NCI-H187 treated with DMSO at 0.1 percent for 48 hours (cell line): ENCODE measurements at places on chromosomes 7 and 10.

DNA sequence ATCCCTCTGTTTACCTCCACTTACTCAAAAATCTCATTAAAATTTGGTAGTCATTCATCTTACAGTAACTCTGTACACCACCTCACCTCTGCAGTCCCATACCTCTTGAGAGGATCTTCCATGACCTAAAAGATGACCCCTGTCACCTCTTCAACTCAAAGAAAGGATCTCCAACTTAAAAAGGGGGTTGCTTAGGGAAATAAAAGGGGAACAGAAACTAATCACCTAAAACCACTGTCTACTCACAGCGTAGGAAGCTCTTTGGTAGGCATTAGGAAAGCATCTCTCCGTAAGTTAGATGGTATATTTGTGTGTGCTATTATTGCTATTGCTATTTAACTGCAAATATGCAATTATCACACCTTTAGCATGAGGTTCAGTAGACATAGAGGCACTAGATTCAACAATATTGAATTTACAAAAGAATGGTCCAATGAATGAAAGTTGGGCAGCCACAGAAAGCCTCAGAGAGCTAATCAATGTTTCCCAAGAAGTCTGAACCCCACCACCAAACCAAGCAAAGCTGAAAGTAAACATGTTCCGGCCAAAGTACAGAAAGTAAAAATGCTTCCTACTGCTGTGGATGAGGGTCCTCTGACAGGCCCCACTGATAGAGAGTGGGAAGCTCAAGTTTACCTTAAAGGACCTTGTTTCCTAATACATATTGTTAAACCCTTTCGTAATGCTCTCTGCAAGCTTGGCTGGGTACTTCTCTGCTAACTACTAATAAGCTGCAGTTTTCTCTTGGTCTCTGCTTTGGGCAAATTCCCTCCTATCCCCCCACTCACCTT is 105.8 kb downstream of the GRM8 start:
- no peak for DNase-seq

DNA sequence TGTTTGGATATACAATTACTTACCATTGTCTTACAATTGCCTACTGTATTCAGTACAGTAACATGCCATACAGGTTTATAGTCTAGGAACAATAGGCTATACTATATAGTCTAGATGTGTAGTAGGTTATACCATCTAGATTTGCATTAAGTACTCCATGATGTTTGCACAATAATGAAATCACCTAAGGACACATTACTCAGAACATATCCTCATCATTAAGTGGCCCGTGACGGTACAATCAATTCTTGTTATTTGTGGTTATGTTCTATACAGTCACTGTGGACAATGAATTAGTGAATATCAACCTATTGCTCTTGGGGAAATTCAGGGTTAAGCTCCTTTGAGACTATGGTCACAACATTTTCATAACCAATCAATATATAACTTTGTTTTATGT is 75.6 kb downstream of the MICU1 start:
- DNase-seq = no peak

- DNase-seq = no peak
Measured at GRCh38 chr10:129192344-129193128, 274.5 kb upstream of the MGMT start.

GRCh38 chr10:30002426-30003266 is 56.7 kb downstream of the JCAD start:
- DNase-seq = no peak

GRCh38 chr7:96344236-96344635 is 22.3 kb upstream of the SLC25A13 start:
- DNase-seq = no peak

GRCh38 chr7:146510088-146510680 is 393.6 kb downstream of the CNTNAP2 start:
- no peak for DNase-seq

GRCh38 chr7:7017707-7018280 is 164.6 kb upstream of the C1GALT1 start:
- no peak for DNase-seq

- no peak for DNase-seq
Measured at GRCh38 chr10:111873041-111873440, 310.5 kb downstream of the GPAM start.

- no peak for DNase-seq
Measured at GRCh38 chr10:126979311-126979710, 74.1 kb downstream of the DOCK1 start.

GRCh38 chr7:25877802-25878789 is 273.9 kb upstream of the NFE2L3 start:
- no peak for DNase-seq

DNA sequence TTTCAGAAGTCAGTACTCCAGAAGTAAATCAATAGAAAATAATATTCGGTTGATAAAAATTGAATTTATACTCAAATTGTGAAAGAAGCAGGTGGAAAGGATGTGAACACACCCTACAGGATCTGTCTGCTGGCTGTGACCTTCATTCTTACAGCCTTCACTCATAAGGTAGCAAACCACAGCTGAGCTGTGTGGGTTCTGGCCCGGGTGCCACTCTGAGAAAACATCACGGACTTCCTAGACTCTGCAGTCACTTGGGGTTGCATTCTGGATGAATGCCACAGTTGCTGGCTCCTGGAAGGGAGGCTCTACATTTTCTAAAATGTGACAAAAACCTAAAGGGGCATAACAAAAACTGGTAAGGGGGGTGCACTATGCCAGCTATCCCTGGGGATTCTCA is 36.0 kb upstream of the ABLIM1 start:
- no peak for DNase-seq

DNA sequence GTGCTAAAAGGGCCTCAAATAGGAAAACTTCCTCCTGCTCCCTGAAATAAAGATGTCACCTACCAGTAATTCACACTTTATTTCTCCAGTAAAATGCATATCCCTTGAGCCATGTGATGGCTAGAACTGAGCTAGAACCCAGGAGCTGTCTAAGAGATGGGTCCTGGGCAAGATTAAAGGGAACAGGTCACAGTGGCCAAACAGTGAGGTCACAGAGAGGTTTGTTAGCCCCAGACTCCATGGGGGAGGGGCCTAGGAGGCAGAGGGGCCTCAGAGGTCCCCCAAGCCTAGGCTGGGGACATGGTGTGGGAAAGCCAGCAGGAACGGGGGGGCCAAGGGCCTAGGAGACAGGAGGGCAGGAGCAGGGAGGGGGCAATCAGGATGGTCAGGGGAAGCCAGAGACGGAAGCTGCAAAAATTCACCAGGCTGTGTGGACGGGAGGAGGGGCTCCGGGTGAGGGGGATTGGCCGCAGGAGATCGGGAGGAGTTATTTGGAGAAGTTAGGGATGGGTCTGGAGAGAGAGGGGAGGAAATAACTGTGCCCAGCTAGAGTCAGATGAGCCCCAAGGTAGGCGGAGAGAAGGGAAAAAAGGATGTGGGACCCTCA is 3.3 kb downstream of the FBXO24 start:
- no peak for DNase-seq

DNA sequence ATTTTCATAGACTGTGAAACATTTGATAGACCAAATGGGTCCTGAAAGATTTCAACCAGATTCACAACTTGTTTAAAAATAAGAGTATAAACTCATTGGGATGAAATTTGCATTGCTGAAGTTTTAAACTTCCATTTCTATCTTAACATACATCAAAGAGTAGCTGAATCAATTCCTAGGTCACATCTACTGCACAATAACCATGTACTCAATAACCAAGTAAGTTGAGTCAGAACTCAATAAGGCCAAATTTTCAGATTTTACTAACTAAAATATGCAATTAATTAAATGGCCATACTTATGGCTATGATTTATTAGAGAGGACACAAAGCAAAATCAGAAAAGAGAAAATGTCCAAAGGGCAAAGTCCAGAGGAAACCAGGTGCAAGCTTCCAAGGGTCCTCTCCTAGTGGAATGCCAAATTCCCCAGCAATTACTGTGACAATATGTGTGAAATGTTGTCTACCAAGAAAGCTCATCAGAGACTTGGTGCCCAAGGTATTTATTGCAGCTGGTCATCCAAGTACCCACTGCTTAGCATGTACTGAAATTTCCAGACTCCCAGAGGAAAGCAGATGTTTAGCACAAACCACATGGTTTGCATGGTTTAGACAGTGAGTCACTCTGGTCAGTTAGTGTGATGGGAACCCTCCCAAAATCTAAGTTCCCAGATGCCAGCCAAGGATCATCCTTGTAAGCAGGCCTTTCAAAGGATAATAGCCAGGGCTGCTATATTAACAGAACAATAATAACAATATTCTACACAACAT is 238.9 kb downstream of the IPMK start:
- DNase-seq = no peak

DNA sequence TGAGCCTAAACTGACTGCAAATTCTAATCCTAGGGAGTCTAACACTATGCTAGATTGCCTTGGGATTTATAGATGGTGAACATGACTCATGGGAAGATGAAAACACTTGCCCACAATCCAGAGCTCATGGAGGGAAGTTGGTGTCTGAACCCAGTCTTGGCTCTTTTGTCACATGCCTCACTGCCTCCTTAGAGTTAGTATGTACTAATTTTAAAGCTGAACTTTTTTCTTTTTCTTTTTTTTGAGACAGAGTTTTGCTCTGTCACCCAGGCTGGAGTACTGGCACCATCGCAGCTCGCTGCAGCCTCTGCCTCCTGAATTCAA is 14.4 kb downstream of the MRPL32 start:
- no peak for DNase-seq

- no peak for DNase-seq
Measured at GRCh38 chr7:157375410-157375809, 38.6 kb downstream of the DNAJB6 start.

GRCh38 chr10:119396008-119396708 is 146.4 kb downstream of the RGS10 start:
- no peak for DNase-seq

GRCh38 chr7:153301936-153302335 is 542.4 kb downstream of the ACTR3B start:
- DNase-seq = no peak

DNA sequence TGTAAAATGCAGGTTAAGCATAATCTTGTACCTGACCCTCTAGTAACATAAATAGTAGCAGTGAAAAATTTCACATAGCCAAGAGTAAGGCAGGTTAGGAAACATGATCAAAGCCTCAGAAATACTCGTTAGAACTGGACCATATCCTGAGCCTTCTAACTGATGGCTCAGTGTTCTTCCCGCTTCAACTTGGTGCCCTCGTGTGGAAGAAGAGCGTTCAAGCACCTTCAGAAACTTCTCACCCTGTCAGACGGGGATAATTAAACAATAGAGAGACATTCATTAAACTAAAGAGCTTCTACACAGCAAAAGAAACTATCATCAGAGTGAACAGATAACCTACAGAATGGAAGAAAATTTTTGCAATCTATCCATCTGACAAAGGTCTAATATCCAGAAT is 124.5 kb downstream of the MYOF start:
- no peak for DNase-seq

DNA sequence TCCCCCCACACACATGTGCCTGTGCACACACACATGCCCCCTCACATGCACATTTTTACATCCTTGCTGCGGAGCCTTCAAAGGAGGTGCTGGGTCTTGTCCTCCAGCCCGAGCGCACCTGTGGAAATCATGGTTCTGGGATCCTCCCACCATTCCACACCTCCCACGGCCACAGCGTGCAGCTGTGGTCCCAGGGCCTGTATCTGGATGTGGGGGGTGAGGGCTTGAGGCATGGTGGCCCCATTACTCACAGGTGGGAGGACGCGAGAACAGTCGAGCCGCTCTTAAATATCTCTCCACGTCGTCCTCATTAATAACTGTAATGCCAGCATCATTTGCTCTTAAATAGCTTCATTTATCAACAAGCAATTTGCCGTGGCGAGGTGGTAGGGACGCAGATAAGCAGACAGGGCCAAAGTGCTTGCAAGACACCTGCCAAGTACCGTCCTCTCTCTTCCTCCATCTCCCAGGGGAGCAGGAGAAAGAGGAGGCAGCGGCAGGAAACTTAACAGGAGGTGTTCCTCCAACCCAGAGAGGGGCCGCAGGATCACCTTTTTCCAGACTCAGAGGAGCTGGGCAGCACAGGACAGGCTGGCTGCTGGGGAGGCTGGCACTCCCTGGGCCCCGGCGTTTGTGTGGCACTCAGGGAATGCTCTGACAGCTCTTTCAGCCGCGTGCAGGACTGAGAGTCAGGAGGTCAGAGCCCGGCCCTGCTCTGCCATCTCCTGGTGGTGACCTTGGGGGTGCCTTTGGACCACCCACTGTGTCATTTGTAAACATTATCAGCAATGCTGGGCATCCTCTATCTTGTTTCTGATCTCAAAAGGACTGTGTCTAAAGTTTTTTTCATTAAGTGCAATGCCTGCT is 87.4 kb downstream of the CDH23 start:
- DNase-seq = no peak

- DNase-seq = no peak
Measured at GRCh38 chr7:129559564-129559963, 52.0 kb upstream of the NRF1 start.

- DNase-seq = no peak
Measured at GRCh38 chr10:13853854-13854253, 267.1 kb downstream of the PRPF18 start.

GRCh38 chr7:6250364-6250833 is 22.0 kb downstream of the CYTH3 start:
- no peak for DNase-seq

- no peak for DNase-seq
Measured at GRCh38 chr10:26408858-26409494, 29.2 kb upstream of the APBB1IP start.

- DNase-seq = no peak
Measured at GRCh38 chr7:96311967-96312366, 9.9 kb downstream of the SLC25A13 start.

GRCh38 chr10:132448248-132448731 is 51.3 kb downstream of the PWWP2B start:
- no peak for DNase-seq

GRCh38 chr7:46880508-46881196 is 701.3 kb downstream of the TNS3 start:
- no peak for DNase-seq

DNA sequence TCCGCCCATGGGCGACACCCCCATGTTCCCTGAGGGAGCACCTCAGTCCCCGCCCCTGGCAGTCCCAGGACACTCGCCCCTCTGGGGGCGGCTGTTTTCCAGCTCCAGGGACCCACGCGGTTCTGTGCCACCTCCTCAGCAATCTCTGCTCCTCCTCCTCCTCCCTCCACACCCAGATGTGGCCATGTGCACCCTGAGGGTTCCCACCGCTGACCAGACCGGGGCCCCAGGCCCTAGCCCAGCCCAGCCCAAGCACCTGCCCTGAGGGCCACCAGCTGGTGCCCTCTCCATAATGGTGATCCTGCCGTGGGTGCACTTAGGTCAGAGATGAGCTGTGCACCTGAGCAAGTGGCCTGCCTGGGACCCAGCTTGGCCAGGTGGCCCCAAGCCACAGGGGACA is 25.1 kb downstream of the AP5Z1 start:
- DNase-seq = no peak

DNA sequence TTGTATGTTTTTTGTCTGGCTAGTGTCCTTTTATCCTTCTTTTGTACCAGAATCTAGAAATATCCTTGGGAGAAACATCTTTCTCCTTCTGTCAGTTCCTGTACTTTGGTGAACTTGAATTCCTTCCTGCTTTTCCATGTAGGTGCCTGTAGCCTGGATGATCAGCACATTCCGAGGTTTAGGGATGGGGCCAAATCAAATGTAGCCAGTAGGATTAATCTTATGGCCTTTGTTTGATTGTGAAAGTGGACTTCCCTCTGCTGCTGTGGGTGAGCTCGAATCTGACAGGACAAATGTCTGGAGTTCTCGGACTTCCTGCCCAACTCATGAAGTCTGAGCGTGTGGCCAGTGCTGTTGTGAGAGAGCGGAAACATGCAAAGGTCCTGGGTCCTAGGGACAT is 33.2 kb upstream of the NAMPT start:
- DNase-seq = no peak

GRCh38 chr7:117825132-117825531 is 48.1 kb downstream of the CTTNBP2 start:
- DNase-seq = no peak

- no peak for DNase-seq
Measured at GRCh38 chr10:74730246-74730645, 96.2 kb upstream of the KAT6B start.

GRCh38 chr10:11165591-11166543 is 148.2 kb downstream of the CELF2 start:
- DNase-seq = no peak
